Activated CD4-positive, alpha-beta T cell treated with anti-CD3 and anti-CD28 coated beads, Interleukin-2, amount 10 ng/mL, durations not matched to agents 7 days and 5 days (primary cell): ENCODE measurements at places on chromosomes 4 and X. TPM values are rescaled to one million over a fixed set of nuclear protein-coding genes. Genes with fewer than 3 reads are reported as not detected.

GRCh38 chr4:99915449-99915848 lies 21.2 kb upstream of the LAMTOR3 start:
- no peak overlapping the region for H3K4me3 ChIP-seq
- H3K27me3 ChIP-seq: no peaks in the 10 kb centered on the region
- H3K4me1 ChIP-seq: peaks cover 9% of the 10 kb centered on the region

DNA sequence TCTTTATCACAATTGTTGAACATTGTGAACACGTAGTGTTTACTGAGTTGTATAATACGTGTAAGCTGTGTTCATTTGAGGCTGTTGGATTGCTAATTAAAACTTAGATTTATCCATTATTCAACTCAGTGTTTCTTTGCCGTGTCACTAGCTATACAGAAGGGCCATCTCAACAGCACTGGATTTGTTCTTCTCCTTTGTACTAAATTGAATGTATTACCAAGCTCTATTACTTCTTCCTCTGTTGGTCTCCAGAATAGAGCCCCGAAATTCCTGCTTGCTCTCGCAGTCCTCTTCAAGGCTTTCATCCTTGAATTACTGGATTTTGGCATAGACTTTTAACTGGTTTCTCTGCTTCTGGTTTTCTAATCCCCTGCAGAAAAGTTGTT lies 182.8 kb downstream of the BMPR1B start:
- H3K27ac ChIP-seq: no peak overlapping the region
- H3K4me1 ChIP-seq: no peaks in the 10 kb centered on the region
- H3K27me3 ChIP-seq: no peaks in the 10 kb centered on the region
- DNase-seq: no peak
- no peak overlapping the region for H3K4me3 ChIP-seq

DNA sequence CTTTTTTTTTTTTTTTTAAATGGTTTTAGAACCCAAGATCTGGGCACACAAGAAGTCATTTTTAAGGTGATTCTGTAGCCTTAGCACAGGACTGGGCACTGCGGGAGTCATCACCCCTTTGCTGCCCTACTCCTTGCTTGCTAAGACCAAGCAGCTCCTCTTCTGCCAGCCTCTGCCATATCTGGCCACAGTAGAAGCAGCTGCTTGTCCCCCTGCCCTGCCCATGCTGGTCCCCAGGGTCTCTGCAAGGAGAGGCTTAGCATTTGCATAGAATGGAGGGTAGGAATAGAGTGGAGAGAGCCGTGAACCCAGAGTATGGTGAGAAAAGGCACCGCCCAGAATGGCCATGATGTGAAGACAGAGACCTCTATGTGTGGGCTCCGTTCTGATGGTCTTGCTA lies 109.3 kb downstream of the ADRA2C start:
- peaks cover 43% of the 10 kb centered on the region for H3K27me3 ChIP-seq
- no peak overlapping the region for H3K27ac ChIP-seq
- no peak for DNase-seq
- peaks cover 4% of the 10 kb centered on the region for H3K36me3 ChIP-seq

GRCh38 chr4:21884615-21885014 lies 64.0 kb downstream of the KCNIP4 start:
- H3K27ac ChIP-seq: no peak overlapping the region
- H3K4me1 ChIP-seq: no peaks in the 10 kb centered on the region
- H3K36me3 ChIP-seq: no peaks in the 10 kb centered on the region

GRCh38 chr4:41281038-41281634 lies 24.4 kb downstream of the UCHL1 start:
- DNase-seq: peak; percentile 58
- no peaks in the 10 kb centered on the region for H3K27me3 ChIP-seq
- no peaks in the 10 kb centered on the region for H3K4me1 ChIP-seq
- no peaks in the 10 kb centered on the region for H3K36me3 ChIP-seq
- no peak overlapping the region for H3K27ac ChIP-seq

DNA sequence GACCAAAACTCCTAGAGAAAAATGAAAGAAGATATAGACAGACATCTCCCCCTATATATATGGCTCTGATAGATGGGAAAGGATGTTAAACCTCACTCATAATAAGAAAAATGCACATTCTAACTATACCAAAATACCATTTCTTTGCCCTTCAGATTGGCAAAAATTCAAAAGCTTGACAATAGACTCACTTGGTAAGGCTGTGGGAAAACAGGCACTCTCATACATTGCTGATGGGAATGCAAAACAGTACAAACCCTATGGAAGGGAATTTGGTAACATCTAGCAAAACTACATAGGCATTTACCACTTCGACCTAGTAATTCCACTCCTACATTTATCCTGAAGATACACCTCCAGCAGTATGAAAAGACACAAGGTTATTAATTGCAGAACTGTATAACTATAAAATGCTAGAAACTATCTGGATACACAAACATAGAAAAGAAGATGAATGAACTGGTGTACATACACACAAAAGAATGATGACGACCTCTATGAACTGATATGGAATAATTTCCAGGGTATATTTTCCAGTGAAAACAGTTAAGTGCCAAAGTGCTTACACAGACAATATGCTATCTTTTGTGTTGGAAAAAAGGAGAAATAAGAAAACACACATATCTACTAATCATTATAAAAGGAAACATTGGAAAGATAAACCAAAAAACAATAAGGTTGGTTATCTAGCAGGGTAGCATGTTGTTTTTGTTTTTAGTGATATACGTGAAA lies 48.5 kb downstream of the WDFY3 start:
- H3K4me3 ChIP-seq: no peak overlapping the region
- no peaks in the 10 kb centered on the region for H3K36me3 ChIP-seq
- H3K27ac ChIP-seq: no peak overlapping the region
- H3K27me3 ChIP-seq: no peaks in the 10 kb centered on the region

- H3K27ac ChIP-seq: no peak overlapping the region
- H3K36me3 ChIP-seq: peaks cover 30% of the 10 kb centered on the region
- H3K27me3 ChIP-seq: no peaks in the 10 kb centered on the region
- no peak for DNase-seq
- no peak overlapping the region for H3K4me3 ChIP-seq
- peaks cover 6% of the 10 kb centered on the region for H3K4me1 ChIP-seq
These were observed 17.8 kb downstream of the SMARCAD1 start for GRCh38 chr4:94225449-94225848.

GRCh38 chr4:11732155-11732554 lies 303.5 kb upstream of the HS3ST1 start:
- no peaks in the 10 kb centered on the region for H3K36me3 ChIP-seq
- DNase-seq: no peak
- no peak overlapping the region for H3K4me3 ChIP-seq
- no peaks in the 10 kb centered on the region for H3K27me3 ChIP-seq
- H3K4me1 ChIP-seq: no peaks in the 10 kb centered on the region
- H3K27ac ChIP-seq: no peak overlapping the region

DNA sequence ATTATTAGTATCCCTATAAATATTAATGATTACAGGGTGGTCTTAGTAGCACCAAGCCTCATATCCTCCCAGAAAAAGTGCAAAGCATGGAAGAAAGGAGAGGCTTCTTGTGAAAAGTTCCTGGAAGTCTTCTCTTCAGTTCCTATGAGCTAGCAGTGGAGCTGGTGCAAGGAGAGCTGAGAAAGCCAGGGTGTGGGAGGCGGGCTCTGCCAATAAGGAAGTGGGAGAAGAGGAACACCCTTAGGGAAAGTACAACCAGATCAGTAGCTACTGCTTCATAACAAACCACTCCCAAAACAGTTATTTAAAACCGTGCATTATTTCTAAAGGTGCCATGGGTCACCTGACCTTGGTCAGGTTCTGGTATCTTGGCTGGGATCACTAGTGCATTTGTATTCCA lies 72.4 kb downstream of the MAP9 start:
- no peaks in the 10 kb centered on the region for H3K4me1 ChIP-seq
- no peaks in the 10 kb centered on the region for H3K27me3 ChIP-seq
- H3K4me3 ChIP-seq: no peak overlapping the region
- H3K27ac ChIP-seq: no peak overlapping the region
- no peak for DNase-seq

- no peaks in the 10 kb centered on the region for H3K27me3 ChIP-seq
- H3K4me3 ChIP-seq: no peak overlapping the region
- peaks cover 4% of the 10 kb centered on the region for H3K4me1 ChIP-seq
These were observed 43.0 kb upstream of the TAPT1 start for GRCh38 chr4:16269240-16269639.

DNA sequence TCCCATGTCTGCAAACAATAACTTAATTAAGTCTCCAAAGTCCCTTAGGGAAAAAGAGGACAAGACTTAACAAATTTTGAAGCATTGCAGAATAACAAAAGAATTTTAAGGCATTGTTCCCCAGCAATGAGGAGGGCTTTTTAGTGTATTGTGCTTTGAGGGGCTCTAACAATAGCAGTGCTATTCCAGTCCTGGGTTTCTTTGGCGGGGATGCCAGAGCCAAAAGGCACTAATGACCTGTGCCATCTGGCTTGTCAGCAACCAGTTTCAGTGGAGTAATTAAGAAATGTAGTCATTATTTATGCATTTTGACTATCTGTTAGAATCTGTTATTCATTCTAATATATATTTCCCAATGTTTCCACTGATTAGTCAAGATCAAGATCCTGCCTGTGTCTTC lies 575.4 kb downstream of the SPRY1 start:
- no peak for DNase-seq
- no peaks in the 10 kb centered on the region for H3K36me3 ChIP-seq
- no peak overlapping the region for H3K4me3 ChIP-seq
- no peak overlapping the region for H3K27ac ChIP-seq
- no peaks in the 10 kb centered on the region for H3K27me3 ChIP-seq
- H3K4me1 ChIP-seq: no peaks in the 10 kb centered on the region

DNA sequence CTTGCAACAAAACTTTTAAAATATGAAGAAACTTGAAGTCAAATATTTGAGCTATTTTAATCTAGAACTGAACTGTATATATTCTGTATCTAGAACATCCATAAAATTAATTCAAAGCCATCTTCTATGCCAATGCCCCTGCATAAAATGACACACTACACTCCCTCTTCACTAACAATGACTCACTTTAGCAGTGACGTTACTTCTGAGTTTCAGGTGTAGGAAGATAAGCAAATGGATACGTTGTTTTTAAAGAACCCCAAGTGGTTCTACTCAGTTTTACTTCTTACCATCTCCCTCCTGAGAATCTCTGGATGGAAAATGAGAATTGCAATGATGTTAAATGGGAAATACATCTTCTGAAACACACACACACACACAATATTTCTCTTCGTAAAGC lies 45.2 kb downstream of the CXXC4 start:
- H3K27me3 ChIP-seq: no peaks in the 10 kb centered on the region
- no peaks in the 10 kb centered on the region for H3K36me3 ChIP-seq
- no peak overlapping the region for H3K4me3 ChIP-seq
- DNase-seq: no peak
- H3K4me1 ChIP-seq: no peaks in the 10 kb centered on the region

DNA sequence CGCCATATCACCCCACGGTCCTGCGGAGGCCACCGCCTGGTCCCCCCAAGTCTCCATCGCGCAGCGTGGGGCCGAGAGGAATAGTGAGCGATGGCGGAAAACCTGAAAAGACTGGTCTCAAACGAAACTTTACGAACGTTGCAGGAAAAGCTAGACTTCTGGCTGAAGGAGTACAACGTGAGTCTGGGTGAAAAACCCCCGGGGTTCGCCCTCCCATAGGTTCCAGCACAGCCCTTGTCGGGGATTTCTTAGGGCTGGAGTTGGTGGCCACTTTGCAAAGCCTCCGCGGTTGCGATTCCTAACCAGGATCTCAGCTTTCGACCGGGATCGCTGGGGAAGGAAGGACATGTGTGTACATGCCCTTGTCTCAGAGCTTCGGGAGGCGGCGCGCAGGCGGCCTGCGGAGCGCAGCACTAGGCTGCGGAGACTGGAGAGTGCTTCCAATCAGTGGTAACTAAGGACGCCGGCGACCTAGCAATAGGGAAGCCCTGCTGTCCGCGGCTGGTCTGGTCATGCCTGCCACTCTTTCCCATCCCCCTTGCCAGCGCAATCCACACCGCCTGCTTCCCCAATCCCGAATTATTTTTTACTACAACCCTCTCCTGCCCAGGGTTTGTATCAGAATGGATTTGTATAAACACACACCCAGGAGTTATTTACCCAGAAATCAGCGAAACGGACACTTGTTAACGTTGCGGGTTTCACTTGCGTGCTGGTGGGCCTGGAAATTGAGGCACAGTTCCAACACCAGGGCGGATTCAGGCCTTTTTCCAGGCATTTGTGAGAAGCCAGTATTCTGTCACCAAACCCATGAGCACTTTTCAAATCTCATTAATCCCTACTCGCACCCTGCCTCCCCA lies 741 bp downstream of the SPATA18 start:
- H3K4me3 ChIP-seq: peak overlapping the region; percentile 72
- no peak overlapping the region for H3K27ac ChIP-seq
- no peak for DNase-seq
- H3K36me3 ChIP-seq: no peaks in the 10 kb centered on the region

OTUD6A gene
- total RNA-seq: not detected

CXorf51A gene
- not detected for total RNA-seq

RXFP1 gene
- total RNA-seq: not detected

BEX1 gene
- total RNA-seq: not detected

WAS gene
- total RNA-seq: 165 TPM

EXOC1L gene
- not detected for total RNA-seq

SMIM43 gene
- not detected for total RNA-seq
